ENCODE measurements at places on chromosomes 13 and 19. TPM values are rescaled to one million over a fixed set of nuclear protein-coding genes. Genes with fewer than 3 reads are reported as not detected.

DNA sequence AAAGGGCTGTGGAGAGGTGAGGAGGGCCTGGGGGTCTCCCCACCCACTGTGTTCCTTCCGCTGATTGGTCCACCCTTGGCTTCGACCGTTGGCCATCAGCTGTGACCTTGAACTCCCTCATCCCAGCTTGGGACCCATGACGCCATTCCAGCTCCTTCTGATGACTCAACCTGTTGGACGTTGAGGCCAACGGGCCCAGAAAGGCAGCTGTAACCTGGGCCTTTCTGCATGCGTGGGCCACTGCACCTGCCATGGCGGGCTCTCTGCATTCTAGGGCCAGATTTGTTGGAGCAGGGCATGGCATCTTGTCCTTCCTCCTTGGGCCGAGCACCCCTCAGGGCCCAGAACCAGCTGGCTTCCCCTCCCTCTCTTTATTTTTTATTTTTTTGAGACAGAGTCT is 30.2 kb downstream of the PEX11G start:
- peaks cover 11% of the 10 kb centered on the region for H3K36me3 ChIP-seq
- H3K27ac ChIP-seq = no peak overlapping the region
- no peak overlapping the region for H3K4me3 ChIP-seq
- no peaks in the 10 kb centered on the region for H3K27me3 ChIP-seq
- DNase-seq = no peak
- no peaks in the 10 kb centered on the region for H3K4me1 ChIP-seq

- no peak for DNase-seq
- H3K27me3 ChIP-seq = no peaks in the 10 kb centered on the region
- H3K27ac ChIP-seq = peak overlapping the region; percentile 60
- H3K36me3 ChIP-seq = peaks cover 55% of the 10 kb centered on the region
- H3K4me1 ChIP-seq = peaks cover 25% of the 10 kb centered on the region
Measured at GRCh38 chr19:18848878-18849661, 17.3 kb downstream of the UPF1 start.

- no peaks in the 10 kb centered on the region for H3K27me3 ChIP-seq
- no peak overlapping the region for H3K4me3 ChIP-seq
- no peaks in the 10 kb centered on the region for H3K36me3 ChIP-seq
- DNase-seq = no peak
Measured at GRCh38 chr13:49502954-49503353, 7.2 kb downstream of the PHF11 start.

DNA sequence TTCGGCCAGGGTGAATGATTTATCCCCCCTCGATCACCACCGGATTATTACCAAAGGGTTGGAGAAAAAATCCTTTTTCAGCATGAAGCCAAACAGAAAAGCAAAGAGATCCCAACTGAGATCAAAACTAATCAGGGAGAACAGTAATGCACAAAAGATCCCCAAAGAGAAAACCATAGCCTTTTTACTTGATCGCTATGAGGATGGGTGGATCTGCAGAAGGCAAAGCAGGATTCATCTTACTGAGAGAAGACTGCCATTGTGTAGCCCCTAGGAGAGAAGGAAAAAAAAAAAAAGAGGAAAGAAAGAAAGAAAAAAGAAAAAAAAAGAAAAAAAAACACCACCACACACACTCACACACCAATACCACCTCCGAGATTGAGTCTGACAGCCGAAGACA is at the start of gene FGF14:
FGF14 (minus strand) TSS at position 283 of the 400 bp plus-strand sequence.
- no peaks in the 10 kb centered on the region for H3K27me3 ChIP-seq
- H3K36me3 ChIP-seq = no peaks in the 10 kb centered on the region
- DNase-seq = no peak
- H3K27ac ChIP-seq = peak within 1 kb of the TSS; percentile 82
- H3K4me3 ChIP-seq = peak within 1 kb of the TSS; percentile 81

The CBY2 gene
- total RNA-seq = not detected

DNA sequence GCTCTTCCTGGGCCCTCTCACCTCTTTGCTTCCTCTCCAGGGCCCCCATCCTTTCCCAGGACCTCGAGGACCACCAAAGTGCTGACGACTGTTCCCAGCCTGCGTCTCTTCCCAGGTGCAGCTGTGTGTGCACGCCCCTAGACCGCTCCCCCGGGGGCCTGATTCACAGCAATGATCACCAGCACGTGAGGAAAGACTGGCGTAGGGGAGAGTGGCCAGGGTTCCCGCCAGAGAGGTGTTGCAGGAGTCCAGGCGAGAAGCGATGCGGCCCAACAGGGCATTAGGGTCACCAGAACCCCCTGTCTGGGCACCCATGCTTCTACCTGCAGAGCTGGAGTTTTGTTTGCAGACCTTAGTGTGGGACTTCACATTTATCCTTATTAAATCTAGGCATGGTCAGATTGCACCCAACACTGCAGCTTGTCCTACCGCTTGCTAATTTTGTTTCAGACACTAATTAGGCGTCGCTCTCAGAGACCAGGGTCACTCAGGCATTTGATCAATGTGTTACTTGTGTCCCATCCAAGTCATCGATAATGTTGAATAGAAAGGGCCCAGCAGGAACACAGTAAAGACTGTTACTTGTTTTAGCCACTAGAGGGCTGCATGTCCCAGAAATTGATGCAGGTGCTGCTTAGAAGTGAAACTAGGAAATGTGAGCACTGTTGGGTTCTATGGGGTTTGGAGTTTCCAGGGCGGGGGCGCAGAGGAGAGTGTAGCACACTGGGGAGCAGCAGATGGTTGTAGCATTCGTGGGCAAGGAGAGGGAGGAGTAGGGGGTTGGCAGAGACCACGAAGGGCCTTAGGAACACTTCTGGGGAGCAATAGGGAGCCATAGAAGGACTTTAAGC is 53.2 kb downstream of the CDADC1 start:
- no peaks in the 10 kb centered on the region for H3K27me3 ChIP-seq
- H3K36me3 ChIP-seq = no peaks in the 10 kb centered on the region
- peak; percentile 77 for DNase-seq
- H3K27ac ChIP-seq = no peak overlapping the region
- H3K4me1 ChIP-seq = no peaks in the 10 kb centered on the region

GRCh38 chr13:27712421-27712820 is 79.9 kb upstream of the GSX1 start:
- H3K4me3 ChIP-seq = no peak overlapping the region
- H3K27ac ChIP-seq = no peak overlapping the region
- DNase-seq = peak; percentile 30
- no peaks in the 10 kb centered on the region for H3K36me3 ChIP-seq
- no peaks in the 10 kb centered on the region for H3K4me1 ChIP-seq

The APOC4 gene
- total RNA-seq = not detected
